Stimulated activated naive B cell treated with anti-CD40 and anti-IgM and Interleukin-4, amounts not matched to agents 10 μg/mL and 1 μg/mL and 100 μg/mL, for 72 hours (primary cell): ENCODE measurements at places on chromosomes 4 and X.

DNA sequence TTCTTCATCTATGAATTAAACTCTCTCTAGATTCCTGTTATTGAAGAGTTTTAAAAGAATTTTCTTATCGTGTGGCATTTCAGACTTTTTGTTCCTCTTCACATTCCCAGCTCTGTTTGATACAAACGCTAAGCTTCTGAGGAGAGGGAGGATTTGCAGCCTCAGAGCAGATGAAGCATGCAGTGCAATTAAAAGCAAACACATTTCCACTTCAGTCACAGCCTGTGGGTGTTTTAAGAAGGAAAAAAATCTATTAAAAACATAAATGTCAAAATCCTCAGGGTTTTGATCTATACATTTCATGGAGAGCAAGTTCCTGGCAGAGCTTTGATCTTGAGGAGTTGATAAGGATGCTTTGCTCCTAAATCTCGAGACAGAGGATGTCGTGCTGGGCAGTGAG lies 442.4 kb upstream of the BOD1L1 start:
- DNase-seq = no peak

DNA sequence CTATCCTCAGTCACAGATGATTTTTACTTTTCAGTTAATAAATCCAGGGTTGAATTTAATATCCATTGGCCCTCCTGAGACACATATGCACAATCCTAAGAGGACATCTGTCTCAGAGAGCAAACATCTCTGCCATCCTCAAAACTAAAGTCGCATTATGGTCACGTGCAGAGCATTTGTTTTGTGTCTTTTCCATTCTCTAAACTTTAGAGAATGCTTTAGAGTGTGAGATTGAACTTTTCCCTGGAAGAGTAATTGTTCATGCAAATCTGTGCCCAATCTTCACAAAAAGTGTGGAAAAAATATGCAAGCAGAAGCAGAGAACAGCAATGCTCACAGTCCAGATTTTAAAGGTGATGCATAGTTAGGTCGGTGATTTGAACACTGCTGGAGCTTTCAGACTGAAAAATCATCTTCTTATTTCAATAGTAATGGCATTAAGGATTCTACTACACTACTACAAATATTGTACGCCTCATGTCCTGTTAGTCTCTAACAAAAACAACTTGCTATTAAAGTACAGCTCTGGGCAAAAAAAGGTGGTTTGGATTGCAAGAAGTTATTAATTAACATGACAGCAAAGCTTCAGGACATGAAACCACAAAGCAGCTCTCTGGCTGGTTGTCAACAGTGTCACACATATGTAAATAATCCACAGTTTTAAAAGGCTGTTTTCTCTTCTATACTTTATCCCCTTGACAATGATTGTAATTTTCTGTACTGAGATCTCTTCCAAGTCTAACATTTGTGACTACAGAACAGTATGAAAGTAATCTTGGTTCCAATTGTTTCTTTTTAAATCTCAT lies 19.9 kb downstream of the DCHS2 start:
- no peak for DNase-seq

DNA sequence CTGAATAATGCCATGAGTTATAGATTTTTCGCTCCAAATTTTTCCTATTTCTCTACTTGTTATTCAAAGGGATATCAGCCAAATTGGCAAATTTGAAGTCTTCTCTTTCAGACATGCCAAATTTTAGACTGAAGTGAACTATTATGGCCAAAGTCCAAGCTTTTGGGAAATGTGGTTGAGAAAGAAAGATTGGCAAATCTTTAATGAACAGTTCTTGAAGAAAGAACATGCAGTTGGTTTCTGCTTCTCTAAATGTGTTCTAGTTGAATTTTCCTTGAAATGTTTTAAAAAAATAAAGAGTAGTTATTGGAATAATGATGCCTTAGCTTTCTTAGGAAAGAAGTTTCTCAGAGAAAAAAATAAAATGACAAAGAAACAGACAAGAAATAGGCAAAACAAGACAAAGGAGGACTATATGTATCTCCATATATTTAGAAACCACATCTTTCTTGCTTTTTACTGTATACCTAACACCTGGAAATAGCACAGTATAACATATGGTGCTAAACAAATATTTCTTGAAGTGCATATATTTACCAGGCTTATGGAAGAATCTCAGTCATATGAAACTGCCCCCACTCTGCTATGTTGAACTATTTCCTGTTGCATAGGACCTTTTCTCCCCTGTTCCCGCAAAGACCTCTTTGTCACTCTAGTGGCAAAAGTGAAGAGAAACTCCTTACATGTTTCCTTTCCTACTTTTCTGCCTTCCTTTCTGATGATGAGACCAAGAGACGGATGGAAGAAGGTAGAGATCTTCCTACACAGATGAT lies 250.0 kb downstream of the ARHGAP24 start:
- no peak for DNase-seq

- no peak for DNase-seq
These were observed 33.7 kb downstream of the TKTL1 start for GRCh38 chrX:154329294-154329693.

DNA sequence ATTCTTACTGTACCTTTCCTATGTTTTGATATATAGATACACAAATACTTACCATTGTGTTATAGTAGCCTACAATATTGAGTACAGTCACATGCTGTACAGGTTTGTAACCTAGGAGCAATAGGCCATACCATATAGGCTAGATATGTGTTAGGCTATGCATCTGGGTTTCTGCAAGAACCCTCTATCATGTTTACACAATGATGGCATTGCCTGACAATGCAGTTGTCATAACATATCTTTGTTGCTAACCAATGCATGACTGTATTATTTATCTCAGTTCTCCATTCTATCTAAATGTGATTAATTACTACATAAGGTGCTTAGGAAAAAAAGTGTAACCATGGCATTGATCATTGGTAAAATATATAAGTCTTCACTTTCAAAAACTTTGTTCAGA lies 10.0 kb upstream of the SPCS3 start:
- no peak for DNase-seq

- DNase-seq = no peak
These were observed 10.9 kb downstream of the TBC1D19 start for GRCh38 chr4:26594778-26595177.

DNA sequence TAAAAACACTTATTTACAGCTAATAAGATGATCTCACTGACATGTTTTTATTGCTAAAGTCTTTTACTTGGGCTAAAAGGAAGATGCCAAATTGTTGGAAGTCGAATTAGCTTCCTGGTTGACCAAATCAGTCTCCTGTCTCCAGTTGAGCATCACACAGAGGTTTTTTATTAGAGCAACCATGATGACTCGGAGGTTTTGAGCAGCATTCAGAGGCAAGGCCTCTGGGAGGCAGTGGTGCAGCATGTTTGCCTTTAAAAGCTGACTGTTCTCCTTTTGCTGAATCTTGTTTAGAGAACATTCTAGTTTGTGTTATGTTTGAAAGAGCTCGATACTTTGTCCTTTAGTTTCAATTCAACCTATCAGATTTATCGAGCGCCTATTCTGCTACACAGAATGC lies 2.1 kb downstream of the UCHL1 start:
- DNase-seq = no peak

DNA sequence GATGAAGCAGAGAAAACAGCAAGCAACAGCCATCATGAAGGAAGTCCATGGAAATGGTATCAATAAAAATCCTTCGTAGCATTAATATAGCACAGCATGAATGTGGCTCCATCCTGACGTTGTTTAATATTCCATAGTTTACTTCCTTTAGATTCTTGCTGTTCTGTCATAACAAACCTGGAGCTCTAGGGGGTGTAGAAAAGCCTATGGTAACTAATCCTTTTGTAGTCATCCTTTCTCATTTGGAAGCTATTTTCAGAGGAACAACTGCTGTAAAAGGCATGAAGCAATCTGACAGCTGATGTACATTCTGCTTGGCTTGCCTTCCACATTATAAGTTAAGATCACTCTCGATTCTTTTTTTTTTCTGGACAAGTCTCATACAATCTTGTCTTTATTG lies 914 bp downstream of the MYOZ2 start:
- DNase-seq = no peak

GRCh38 chr4:141081921-141082395 lies 51.3 kb downstream of the RNF150 start:
- DNase-seq = no peak

- no peak for DNase-seq
These were observed 460.4 kb downstream of the RAPGEF2 start for GRCh38 chr4:159563257-159563656.

DNA sequence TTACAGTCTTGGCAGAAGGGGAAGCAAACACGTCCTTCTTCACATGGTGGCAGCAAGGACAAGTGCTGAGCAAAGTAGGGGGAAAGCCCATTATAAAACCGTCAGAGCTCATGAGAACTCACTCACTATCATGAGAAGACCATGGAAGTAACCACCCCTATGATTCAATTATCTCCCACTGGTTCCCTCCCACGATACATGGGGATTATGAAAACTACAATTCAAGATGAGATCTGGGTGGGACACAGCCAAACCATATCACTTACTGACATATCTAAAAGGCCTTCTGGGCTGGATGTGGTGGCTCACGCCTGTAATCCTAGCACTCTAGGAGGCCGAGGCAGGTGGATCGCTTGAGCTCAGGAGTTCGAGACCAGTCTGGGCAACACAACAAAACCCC lies 117.1 kb upstream of the USP9X start:
- no peak for DNase-seq

DNA sequence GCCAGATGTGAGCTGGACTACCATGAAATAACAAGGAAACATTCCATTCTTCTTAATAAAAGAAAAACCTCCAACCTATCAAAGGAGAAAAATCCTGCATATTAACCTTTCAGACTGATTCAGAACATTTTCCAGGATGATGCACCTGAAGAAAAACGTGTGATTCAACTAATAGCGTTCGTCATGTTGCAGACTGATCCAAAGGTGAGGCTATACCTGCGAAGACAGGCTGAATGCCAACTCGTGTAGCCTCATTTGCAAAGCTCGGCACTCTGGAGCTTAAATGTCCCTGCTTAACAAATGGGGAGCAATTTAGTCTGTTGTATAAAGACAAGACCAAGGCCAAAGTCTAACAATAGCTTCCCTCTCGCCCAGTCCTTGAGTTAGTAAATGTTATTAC lies 172.0 kb upstream of the NOCT start:
- DNase-seq = no peak

DNA sequence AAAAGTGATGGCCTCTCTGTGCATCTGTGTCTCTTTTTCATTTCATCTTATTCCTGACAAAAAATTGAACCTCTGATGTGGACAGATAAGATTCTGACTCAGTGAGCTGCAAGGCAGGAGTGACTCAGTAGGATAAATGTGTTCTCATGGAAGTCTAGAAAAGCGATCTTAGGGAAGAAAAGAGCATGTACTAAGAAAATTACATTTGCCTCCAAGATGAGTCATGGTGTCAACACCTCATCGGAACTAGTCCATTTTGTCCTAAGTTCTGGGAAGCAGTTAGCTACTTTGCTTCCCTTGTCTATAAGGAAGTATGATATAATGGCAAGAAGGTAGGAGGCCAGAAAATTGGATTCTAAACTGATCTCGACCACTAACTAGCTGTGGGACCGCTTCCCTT lies 83.5 kb upstream of the AFF2 start:
- no peak for DNase-seq

DNA sequence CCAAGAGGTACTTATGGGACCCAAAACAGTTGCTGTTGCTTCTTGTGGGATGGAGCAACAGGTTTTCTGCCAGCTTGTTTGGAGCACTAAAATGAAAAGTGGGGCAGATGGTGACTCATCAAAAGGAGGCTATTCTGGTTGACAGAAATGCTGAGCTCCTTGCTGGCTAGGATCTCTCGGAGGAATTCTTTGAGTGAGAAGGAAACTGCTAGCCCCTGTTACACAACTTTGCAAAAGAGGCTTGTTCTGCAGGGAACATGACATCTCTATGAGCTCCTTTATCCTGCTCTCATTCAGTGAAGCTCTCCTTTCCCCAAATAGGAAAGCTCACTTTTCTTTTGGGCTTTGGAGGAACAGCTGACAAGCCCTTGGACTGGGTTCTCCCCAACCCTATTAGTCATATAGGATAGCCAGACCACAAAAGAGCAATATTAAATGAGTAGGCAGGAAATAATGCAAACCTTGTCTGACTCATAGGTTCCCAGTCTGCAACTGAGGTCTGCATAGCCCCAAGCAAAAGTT lies 108.3 kb downstream of the CDS1 start:
- DNase-seq = no peak

DNA sequence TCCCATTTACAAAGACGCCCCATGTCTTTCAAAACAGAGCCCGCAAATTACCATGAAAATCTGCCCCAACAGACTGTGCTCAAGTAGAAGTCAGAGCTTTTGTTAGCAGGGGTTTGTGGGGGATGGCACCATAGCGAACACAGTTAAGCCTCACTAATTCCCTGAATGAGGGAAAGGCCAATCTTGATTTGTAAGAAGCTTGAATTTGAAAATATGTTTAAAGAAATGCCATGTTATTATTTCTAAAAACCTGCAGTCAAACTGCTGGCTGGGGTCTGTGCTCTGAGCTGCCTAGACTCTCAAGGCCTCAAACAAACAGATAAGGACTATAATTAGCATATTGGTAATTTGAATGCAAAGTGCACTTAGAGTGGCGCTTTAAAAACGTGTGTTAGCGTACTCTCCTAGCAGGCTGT lies 9.4 kb upstream of the PAK3 start:
- DNase-seq = no peak

DNA sequence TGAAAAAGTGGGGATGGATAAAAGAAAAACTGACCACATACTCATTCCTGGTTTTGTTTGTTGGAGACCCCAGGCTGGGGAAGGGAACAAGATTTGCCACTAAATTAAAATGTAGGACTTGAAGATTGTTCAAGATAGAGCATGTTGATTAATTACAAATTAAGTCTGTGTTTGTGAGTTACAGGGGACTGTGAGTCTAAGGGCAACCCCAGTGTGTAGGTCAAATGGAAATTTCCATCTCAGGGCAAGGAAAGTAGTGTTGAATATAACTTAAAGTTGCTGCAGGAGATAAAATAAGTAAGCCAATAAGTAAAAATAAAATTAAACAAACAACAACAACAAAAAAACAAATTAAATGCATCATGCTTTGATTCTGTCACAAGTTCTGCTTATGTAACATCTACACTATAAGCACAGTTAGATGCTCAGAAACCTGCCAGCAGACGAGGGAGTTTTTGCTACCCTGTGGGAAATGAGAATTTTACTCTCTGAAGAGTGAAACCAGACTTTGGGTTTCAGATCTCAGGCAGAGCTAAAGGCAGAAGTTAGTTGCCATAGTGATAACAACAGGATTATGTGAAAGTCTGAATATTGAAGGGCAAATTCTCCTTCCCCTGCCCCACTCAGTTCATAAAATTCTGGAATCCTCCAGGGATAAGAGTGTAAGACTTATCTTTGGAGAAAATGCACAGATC lies 352.3 kb downstream of the GRXCR1 start:
- DNase-seq = peak; percentile 0

DNA sequence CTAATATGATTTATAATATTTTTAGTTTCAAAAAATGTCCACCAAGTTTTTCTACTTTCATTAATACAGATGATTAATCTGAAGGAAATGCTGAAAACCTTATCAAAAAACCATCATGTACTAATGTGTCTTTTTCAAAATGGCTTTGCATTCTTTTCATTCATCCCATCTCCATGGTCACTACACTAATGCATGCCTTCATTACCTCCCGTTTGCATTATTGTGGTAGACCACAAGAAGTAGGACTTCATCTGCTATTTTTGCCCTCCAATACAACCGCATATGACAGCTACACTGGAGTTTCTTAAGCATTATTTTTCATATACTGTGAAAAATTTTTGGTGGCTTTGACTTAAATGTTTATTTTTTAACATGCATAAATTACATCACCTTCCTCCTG lies 37.9 kb upstream of the FSTL5 start:
- no peak for DNase-seq
